ENCODE measurements at places on chromosomes 2 and 18.

- no peak for DNase-seq
These were observed 279.6 kb downstream of the CYRIA start for GRCh38 chr2:16386031-16386430.

- no peak for DNase-seq
These were observed 1113.6 kb upstream of the PIK3C3 start for GRCh38 chr18:40841467-40841866.

GRCh38 chr2:45631955-45632354 lies 19.5 kb upstream of the PRKCE start:
- DNase-seq, result no peak

DNA sequence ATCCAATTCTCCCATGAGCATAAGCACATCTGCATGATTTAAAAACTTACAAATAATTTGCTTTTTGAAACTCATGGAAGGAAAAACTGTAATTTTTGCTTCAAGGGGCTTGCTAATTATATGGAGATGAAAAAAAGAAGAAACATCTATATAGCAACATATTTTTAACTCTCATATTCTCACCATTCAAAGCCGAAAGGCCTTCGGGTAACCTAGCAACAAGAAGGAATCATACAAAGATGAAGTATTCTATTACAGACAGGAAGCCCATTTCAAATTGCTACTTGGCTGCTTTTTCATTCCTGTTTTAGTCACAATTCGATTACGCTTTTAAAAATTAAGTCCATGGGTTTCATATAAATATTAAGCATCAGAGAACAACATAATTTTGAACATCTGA lies 39.2 kb upstream of the RNU4ATAC start:
- DNase-seq, result no peak

- no peak for DNase-seq
These were observed 160.4 kb downstream of the PTPRM start for GRCh38 chr18:7727361-7728076.

DNA sequence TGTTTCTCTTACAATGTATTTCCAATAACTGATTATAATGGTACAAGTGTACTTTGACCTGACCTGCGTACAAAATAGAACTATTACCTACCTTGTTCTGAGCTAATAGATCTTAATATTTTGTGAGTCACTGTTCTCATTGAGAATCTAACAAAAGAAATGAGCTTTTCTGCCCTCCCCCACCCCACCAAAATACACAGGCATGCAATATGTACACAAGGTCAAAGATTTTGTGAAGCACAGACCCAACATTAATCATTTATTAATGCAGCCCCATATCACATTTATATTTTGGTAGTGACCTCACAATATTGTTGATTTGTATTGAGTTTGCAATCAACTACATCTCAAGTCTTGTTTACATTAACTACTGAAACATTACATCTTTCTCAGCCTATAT lies 86.5 kb downstream of the CDH20 start:
- DNase-seq, result no peak

- no peak for DNase-seq
These were observed 98.9 kb upstream of the SEC11C start for GRCh38 chr18:59040770-59041148.

DNA sequence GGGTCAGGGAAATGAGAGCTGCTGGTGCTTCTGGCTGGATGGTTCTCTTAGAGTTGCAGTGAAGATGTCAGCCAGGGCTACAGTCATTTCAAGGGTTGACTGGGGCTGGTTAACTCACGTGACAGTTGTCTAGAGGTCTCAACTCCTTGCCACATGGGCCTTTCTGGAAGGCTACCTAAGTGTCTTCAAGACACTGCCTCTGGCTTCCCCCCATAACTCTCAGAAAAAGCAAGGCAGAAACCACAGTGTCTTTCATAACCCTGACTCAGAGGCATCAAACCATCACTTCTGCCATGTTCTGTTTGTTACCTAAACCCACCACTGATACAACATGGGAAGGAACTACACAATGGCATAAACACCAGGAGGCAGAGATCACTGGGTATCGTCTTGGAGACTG lies 828.9 kb downstream of the EPHA4 start:
- DNase-seq, result no peak

DNA sequence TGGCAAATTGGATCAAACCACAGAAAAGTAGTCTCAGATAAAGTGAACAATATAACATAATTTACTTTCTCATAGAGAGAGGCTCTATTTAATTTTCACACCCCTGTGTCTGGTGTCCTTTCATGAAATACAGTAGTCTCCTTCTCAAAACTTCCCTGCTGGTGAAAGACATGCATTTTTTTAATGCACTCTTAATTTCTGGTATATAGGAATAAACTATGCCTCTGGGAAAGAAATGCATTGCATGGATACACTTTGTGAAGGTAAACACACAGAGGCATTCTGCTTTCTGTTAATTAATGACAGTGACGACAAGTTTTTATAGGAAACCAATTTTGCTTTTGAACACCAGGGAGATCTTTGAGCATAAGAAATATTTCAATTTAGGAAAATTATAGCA lies 24.1 kb upstream of the TMEM178A start:
- no peak for DNase-seq

- DNase-seq, result no peak
These were observed 101.9 kb upstream of the NRP2 start for GRCh38 chr2:205580212-205580987.

- no peak for DNase-seq
These were observed 215.8 kb downstream of the NDUFA10 start for GRCh38 chr2:239809391-239809790.

DNA sequence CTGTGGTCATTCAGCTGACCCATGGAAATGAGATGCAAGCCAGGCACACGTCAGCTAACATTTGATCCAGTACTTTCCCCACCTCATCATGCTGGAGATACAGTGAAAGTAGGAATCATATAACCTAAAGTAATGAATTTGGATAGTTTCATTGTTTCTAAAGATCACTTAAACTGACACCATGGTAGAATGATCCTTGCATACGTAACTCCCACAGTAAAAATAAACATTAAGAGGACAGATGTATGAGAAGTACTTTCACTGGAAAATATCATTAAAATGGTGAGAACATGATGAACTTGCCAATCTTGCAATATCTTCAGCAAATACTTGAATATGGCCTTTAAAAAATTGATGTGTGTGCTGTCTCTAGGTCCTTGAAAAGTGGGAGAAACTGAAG lies 85.4 kb downstream of the MAIP1 start:
- DNase-seq, result no peak

- no peak for DNase-seq
These were observed 74.2 kb downstream of the CYRIA start for GRCh38 chr2:16591370-16591933.

DNA sequence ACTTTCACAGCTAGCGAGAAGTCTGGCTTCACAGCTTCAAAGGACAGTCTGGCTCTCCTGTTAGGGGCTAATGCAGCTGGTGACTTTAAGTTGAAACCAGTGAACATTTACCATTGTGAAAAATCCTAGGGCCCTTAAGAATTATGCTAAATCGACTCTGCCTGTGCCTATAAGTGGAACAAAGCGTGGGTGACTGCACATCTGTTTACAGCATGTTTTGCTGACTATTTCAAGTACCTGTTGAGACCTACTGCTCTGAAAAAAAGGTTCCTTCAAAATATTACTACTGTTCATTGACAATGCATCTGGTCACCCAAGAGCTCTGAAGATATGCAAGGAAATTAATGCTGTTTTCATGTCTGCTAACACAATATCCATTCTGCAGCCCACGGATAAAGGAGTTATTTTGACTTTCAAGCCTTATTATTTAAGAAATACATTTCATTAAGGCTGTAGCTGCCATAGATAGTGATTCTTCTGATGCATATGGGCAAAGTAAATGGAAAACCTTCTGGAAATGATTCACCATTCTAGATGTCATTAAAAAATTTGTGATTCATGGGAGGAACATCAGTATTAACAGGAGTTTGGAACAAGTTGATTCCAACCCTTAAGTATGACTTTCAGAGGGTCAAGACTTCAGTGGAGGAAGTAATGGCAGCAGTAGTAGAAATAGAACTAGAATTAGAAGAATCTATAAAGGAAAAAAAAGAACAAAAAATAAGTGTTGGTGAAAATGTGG lies 48.9 kb downstream of the POLR1A start:
- DNase-seq, result no peak

DNA sequence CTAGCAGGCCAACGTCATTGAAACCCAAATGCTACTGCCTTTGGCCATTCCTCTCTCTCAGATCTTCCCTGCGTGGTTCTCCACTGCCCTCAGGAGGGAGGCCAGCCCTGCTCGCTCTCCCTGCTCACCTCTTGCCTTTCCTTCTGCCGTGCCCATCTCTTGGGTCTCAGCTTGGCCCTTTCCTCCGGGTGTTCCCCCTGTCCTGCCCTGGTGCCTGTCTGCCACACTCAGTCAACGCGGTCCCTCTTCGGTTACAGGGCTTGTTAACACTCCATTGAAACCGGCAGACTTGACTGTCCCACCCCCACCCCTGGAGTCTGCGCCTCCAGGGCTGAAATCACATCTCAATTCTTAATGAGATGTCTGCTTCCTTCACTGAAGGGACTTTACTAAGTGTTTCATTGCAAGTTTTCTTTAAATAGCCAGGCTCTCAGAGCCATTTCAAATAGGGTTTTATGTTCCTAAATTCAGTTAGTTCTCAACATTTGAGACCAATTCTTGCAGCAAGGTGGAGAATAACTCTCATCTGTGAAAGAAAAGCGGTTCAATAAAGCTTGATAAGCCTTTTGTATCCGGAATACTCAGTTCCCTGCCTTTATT lies 237.6 kb downstream of the DYSF start:
- no peak for DNase-seq

GRCh38 chr2:54176577-54176976 lies 61.2 kb downstream of the ACYP2 start:
- DNase-seq, result no peak

GRCh38 chr2:18119883-18120282 lies 241.4 kb downstream of the KCNS3 start:
- no peak for DNase-seq

GRCh38 chr2:10196110-10196892 lies 73.8 kb downstream of the RRM2 start:
- no peak for DNase-seq

- peak; percentile 54 for DNase-seq
These were observed 33.3 kb downstream of the NDUFA10 start for GRCh38 chr2:239991689-239992314.

GRCh38 chr2:135169900-135170753 lies 118.0 kb downstream of the RAB3GAP1 start:
- no peak for DNase-seq

DNA sequence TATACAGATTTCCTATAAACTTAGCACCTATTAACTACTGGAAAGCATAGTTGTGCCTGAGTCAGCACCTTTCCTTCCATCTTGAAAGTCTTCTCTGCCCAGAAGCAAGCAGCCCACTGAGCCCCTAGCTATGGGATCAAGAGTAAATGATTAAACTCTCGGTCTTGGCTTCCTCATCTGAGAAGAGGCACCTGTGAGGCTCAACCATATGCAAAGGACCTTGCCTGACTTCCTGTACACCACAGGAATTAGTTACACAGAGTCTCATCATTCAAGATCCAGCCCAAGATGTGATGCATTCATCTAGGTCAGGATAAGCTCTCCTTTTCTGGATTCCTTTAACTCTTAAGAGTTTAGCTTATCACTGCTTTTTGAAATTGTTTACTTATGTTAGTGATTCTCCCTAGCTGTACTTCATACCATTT lies 96.0 kb downstream of the CDH2 start:
- no peak for DNase-seq

GRCh38 chr2:17517481-17518211 lies 594 bp downstream of the RAD51AP2 start:
- no peak for DNase-seq

DNA sequence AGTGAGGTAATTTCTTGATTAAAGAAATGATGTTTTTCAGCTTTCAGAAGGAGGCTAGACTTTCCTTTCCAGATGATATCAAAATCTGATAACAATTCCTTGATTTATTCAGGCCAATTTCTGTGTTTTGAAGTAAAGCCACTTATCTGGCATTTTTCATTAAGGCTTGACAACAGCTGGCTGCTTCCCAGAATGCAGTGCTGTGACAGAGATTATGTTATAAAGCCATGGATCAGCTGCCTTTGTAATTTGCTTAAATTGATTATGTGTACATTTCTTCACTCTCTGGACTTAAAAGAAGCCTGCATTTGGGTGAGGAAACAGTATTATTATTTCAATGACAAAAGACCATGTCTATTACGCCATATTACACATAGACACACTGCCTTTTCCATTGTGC lies 136.0 kb downstream of the PLCL1 start:
- DNase-seq, result no peak

- no peak for DNase-seq
These were observed 2.7 kb upstream of the CROCC2 start for GRCh38 chr2:240903191-240904060.

DNA sequence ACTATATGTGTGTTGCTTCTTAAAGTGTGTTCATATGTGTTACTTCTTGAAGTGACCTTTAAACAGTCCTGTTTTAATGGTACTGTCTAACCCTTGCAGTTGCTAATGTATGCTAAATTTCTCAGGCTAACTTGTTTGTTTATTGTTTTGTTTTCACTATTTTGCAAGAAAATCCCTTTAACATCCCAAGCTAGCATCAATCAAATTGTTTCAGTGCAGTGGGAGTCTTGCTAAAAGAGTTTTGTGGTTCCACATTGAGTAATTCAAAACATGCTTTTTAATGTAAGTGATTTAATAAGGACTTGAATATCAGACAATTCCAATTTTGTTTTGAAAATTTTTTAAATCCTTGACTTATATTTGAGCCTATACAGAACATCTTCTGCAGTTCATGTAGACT lies 3.6 kb downstream of the SH3RF3 start:
- DNase-seq, result no peak

GRCh38 chr2:238973038-238973739 lies 125.3 kb downstream of the TWIST2 start:
- no peak for DNase-seq

DNA sequence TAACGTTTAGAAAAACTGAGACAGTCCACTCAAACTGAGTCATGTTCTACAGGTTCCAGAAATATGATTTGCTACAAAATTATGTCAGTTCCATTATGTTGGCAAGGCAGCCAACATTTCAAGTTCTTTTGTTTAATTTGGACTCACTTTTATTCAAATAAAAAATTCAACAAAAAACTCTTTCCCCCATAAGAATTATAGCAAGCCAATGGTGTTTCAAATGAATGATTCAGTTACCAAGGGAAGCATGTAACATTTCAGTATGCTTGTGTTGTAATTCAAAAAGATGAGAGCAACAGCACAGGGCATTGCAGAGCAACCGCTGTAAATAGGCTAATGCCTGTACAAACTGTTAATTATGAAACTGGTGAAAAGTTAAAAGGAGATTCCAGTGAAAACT lies 140.8 kb downstream of the FIGN start:
- no peak for DNase-seq

Data from CD4-positive, alpha-beta T cell treated with Interleukin-21 for 1 hour (primary cell).